Stimulated activated CD4-positive, alpha-beta T cell treated with anti-CD3 and anti-CD28 coated beads, TNF-alpha, amount 100 ng/mL, for 48 hours (primary cell): ENCODE measurements at places on chromosomes 11 and 22.

GRCh38 chr11:38491986-38492385 lies 1894.0 kb upstream of the RAG2 start:
- no peak for DNase-seq

GRCh38 chr11:130051082-130051481 lies 18.6 kb upstream of the APLP2 start:
- no peak for DNase-seq

- no peak for DNase-seq
Observed at GRCh38 chr11:116517077-116517476, 255.7 kb downstream of the BUD13 start.

- no peak for DNase-seq
Observed at GRCh38 chr11:124339396-124340141, 19.6 kb upstream of the OR8D2 start.

DNA sequence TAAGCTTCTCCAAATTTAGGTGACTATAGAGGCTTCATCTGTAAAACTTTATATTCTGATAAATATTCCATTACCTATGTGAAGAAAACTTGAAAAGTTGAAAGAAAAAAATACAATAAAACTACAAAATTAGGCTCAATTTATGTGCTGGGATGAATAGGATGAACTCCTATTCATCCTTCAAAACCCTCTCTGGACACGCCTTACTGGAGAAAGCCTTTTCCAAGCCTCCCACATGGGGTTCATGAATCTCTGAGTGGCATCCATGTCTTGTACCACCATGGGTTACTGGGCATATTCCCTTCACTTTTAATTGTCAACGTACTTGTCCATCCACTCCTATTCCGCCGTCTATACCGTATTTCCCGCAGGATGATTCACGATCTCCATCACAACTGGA lies 55.7 kb downstream of the MN1 start:
- no peak for DNase-seq

DNA sequence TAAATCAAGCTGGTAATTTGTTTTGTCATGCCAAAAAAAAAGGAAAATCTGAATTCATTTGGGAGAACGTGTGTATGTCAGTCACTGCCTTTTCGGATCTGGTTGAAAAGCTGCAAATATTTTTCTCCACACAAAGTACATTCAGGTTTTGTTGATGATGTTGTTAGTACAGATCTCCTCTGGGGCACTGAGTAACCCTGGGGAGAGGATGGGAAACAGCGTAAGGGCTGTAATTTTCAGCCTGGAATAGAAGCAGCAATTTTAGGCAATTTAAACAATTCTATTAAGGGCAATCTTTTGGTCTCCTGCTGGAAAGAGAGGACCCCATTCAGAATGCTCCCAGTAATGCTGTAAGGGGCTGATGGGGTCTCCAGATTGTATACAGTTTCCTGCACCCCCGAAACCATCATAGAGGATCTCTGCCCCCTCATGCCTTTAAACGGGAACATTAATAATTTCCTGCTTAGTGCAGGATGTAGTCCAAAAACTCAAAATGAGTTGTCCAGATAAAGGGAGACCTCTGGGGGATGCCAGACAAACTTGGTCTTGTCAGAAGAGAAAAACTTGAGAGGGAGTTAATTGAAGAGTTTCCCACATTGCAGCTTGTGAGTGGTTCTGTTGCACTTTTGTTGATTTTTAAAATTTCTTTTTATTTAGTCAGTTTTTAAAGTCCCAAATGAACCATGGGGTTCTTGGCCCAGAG lies 132.3 kb downstream of the COMMD9 start:
- DNase-seq, result no peak

DNA sequence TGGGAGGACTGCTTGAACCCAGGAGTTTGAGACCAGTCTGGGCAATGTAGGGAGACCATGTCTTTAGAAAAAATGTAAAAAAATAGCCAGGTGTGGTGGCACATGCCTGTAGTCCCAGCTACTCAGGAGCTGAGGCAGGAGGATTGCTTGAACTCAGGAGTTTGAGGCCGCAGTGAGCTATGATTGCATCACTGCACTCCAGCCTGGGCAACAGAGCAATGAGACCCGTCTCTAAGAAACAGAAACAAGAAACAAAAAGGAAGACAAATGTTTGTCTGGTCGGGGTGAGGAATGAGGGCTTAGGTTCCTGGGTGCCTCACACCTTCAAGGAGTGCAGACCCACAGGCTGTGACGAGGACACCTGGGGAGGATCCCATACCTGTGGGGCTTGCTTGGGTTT lies 191.9 kb downstream of the CEP164 start:
- no peak for DNase-seq

DNA sequence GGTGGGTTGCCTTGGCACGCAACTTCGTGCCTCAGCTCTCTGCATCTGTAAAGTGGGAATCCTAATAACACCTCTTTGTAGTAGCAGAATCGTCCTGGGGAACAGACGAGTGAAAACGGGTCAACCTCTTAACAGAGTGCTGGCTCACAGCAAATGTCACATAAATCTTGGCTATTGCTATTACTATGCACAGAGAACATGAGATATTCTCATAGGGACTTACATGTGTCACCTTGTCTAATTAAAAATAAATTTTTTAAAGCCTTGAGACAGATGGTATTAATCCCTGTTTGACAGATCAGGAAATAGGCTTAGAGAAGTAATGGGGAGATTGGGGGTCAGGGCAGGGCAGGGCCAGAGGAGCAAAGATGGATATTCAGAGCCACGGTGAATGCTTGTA lies 44.3 kb upstream of the IGSF9B start:
- no peak for DNase-seq

- no peak for DNase-seq
Observed at GRCh38 chr11:66909181-66909580, 49.0 kb downstream of the PC start.

GRCh38 chr11:128644576-128644975 lies 49.3 kb upstream of the FLI1 start:
- DNase-seq, result no peak

- no peak for DNase-seq
Observed at GRCh38 chr11:69834251-69834650, 15.0 kb upstream of the FGF3 start.

DNA sequence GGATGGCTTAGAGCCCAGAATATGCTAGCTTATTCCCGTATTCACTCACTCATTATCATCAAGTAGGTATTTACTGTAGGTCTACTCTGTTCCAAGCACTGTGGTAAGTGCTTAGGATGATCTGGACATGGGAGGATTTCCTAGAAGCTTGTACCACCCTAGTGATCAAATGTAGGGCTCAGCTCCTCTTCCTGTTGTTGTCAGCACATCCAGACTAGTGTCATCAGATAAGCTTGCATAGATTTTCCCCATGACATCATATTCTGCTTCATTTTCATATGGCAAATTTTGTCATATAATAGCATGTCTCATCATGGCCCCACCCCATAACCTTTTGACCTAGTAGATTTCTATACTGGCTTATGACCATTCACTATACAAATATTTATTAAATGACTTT lies 19.3 kb upstream of the NUCB2 start:
- no peak for DNase-seq

DNA sequence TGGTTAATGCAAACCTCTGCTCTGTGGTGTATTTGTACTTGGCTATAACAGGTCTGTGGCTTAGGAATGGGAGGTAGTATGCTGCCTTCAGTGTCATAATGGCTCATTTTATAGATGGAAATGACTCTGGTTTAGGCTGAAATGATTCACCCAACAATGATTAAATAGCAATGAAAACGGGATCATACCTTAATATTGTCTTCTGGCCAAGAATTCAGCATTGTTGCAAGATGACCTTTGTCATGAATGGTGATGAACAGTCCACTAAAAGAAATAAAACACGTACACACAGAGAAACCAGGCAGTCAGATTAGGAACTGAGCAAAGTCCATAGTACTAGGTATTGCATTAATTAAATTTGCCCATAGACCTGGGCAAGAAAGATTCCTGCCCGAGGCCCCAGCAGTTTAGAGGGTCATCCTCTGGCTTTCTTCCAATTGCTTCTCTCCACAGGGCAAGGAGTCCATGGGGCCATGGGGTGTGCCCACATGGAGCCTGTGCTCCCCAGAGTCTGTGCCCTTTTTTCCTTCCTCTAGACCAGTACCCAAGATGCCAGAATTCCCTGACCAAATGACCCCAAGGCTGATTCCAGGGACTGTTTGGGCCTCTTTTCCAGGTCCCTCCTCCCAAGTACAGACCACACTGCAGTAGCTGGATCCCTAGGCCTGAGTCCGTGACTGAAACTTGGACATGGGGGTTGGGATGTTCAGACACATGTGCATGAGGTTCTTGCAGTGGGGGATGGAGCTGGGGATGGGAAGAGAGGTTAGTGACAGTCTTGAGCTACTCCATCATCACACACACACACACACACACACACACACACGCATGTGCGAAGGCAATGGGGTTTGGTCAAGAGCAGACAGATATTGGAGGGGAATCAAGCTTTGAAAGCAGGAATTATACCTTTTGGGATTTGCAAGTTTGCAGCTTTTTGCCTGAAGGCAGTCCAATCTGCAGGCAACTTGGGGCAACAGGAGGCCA lies 134.2 kb downstream of the CCDC81 start:
- no peak for DNase-seq

GRCh38 chr11:79942090-79942489 lies 501.3 kb upstream of the TENM4 start:
- no peak for DNase-seq

DNA sequence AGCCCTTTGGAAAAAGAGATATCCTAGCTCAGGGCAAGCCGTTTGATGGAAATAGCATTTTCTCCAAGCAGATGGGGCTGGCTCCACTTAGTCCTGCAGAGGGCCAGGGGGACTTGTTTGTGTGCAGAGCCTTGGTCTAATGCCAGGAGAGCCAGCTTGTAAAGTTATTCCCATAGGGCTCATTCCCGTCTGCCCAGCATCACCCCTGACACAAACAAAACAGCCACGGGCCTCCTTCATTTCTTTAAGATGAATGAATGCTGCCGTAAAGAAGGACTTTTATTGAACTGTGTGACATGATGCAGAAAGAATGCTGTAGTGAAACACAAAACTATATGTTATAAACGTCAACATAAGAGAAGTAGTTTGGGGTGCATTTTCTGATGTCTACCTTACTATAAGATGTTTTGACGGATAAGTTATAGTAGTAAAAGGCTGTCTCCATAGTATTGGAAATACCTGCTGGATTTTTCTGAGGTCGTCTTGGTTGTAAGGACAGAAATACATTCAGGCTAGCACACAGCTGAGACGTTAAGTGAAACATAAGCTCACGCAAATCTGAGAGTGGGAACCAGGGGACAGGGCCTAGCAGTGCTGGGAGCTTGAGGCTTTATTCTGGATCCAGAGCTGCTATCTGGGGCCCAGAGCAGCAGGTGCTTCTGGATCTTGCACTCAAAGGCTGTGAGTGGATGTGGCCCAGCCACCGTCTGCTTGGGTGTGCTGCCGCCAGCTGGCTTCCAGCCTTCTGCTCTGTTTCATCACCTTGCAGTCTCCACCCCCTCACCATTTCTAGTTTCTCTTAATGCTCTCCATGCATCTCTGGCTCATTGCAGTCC lies 53.3 kb downstream of the NCAM1 start:
- no peak for DNase-seq

- no peak for DNase-seq
Observed at GRCh38 chr11:62195945-62196344, 5.9 kb downstream of the SCGB1D1 start.

GRCh38 chr11:79461666-79462645 lies 21.1 kb upstream of the TENM4 start:
- DNase-seq, result no peak

DNA sequence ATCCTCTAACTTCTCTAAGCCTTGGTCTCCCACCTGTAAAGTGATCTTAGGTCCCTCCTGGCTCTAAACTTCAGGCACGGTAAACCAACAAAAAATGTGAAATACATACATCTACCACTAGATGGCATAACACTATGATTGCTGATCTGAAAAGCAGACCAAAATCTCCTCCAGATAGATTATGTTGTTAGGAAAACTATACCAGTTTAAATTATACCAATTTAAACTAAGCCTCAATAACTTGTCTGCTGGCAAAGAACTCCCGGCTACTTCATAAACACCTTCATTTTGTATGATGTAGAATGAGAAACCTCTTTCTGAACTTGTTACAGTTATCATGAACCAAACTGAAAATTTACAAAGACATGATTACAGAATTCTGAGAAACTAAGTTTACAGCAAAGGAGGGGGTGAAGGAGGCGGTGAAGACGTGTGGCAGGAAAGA lies 85.9 kb downstream of the SBF2 start:
- DNase-seq, result no peak

GRCh38 chr22:23774922-23775436 lies 2.3 kb downstream of the MMP11 start:
- DNase-seq, result no peak

DNA sequence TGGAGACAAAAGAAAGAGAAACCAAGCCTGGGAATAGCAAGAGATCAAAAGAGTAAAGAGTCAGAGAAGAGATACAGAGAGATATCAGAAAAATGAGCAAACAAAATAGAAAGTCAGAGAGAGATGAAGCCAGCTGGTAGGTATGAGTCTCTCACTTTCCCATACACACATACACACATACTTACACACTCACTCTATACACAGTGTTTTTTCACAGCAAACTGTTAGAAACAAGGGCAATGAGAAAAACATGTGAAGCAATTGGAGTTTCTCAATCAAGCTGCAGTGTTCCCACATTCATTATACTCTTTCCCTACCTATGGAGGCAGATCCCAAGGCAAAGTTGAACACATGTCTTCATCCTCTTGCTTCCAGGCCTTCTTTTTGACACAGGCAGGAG lies 2.6 kb upstream of the NLRP10 start:
- DNase-seq, result no peak

GRCh38 chr11:62372871-62373270 lies 35.6 kb downstream of the ASRGL1 start:
- no peak for DNase-seq

DNA sequence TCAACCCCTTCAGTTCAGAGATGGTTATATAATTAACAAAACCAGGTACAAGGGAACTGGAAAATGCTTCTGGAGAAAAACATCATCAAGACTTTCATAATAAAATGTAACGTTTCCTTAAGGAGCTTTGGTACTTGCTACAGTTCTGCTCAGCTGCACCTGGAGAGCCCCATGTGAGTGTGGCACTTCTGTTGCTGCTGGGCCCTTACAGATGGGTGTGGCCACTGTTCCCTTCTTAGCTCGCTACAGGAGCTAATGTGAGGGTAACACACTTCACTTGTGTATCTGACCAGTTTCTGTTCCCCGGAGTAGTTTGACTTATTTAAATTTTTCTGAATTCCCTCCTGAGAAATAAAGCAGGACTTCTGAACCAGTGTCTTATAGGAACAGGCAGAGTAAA lies 4.0 kb downstream of the POU2AF3 start:
- DNase-seq, result no peak

DNA sequence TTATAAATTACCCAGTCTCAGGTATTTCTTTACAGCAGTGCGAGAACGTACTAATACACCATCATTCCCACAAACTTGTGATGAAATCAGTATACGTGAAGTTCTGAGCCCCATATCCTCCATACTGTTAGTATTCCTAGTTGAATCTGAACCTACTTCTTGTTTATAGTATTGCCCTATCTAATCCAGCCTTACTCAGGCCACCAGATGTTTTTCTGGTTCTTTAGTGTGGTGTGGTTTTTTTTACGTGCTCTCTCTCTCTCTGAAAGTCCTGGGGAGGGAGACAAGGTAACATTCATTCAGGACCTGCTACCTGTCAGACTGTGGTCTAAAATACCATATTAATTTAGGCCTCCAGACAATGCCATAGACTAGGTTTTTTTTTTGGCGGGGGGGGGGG lies 47.6 kb upstream of the TEAD1 start:
- no peak for DNase-seq

- no peak for DNase-seq
Observed at GRCh38 chr11:3896644-3897043, 41.2 kb downstream of the STIM1 start.

- DNase-seq, result no peak
Observed at GRCh38 chr22:46007848-46008261, 30.9 kb upstream of the WNT7B start.

- DNase-seq, result peak; percentile 7
Observed at GRCh38 chr22:38657045-38657909, 839 bp downstream of the CBY1 start.
